ENCODE measurements at places on chromosomes 1 and 21.

- no peak for DNase-seq
Measured at GRCh38 chr1:180614730-180615129, 17.1 kb upstream of the XPR1 start.

- DNase-seq, result peak; percentile 32
Measured at GRCh38 chr1:92921031-92922023, 39.9 kb downstream of the DIPK1A start.

GRCh38 chr1:148379697-148380096 is 103.4 kb downstream of the PPIAL4G start:
- no peak for DNase-seq

- DNase-seq, result peak; percentile 76
Measured at GRCh38 chr1:84253891-84254290, 47.6 kb upstream of the SAMD13 start.

GRCh38 chr1:243501002-243501401 is 245.2 kb downstream of the SDCCAG8 start:
- peak; percentile 40 for DNase-seq

DNA sequence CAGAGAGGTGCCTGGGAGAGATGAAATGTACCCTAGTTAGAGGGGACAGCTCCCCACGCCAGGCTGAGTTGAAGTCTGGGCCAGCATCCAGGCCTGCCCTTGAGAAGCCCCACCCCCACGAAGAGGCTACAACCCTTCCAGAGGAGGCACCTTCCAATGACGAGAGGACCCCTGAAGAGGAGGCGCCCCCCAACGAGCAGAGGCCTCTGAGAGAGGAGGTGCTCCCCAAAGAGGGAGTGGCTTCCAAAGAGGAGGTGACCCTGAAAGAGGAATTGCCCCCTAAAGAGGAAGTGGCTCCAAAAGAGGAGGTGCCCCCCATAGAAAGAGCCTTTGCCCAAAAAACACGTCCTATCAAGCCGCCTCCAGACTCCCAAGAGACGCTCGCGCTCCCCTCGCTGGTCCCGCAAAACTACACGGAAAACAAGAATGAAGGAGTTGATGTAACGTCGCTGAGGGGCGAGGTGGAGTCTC is 3.1 kb downstream of the EVA1B start:
- DNase-seq, result no peak

GRCh38 chr1:206023695-206024094 is at the start of gene CTSE:
CTSE (minus strand) TSS chr1:206023895; CDS start chr1:206023791, 104 bp downstream.
- DNase-seq, result no peak

- no peak for DNase-seq
Measured at GRCh38 chr1:60703155-60703554, 379.2 kb upstream of the NFIA start.

GRCh38 chr1:198271467-198271866 is 114.7 kb downstream of the NEK7 start:
- no peak for DNase-seq

GRCh38 chr1:7285856-7286454 is 485.1 kb upstream of the VAMP3 start:
- no peak for DNase-seq

DNA sequence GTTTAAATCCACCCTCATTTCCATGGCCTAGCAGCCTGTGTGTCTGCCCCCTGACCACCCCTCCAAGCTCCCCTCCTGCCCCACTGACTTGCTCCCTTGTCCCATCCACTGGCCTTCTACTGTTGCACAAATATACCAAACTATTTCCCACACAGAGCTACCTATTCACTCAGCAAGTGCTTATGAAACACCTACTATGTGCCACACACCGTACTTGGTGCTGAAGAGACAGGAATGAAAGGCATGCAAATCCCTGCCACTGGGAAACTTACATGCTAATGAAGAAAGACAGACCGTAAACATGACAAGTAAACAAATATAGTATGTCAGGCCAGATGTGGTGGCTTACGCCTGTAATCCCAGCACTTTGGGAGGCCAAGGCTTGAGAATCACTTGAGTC is 49.9 kb upstream of the CAPZB start:
- no peak for DNase-seq

- DNase-seq, result no peak
Measured at GRCh38 chr1:94265906-94266305, 28.5 kb upstream of the ARHGAP29 start.

- no peak for DNase-seq
Measured at GRCh38 chr1:48563021-48563420, 91.0 kb upstream of the SPATA6 start.

- DNase-seq, result peak; percentile 19
Measured at GRCh38 chr1:206770531-206771337, at the start of gene IL19. IL19 (plus strand) TSS chr1:206770773; CDS start chr1:206836663, 65,890 bp downstream.

DNA sequence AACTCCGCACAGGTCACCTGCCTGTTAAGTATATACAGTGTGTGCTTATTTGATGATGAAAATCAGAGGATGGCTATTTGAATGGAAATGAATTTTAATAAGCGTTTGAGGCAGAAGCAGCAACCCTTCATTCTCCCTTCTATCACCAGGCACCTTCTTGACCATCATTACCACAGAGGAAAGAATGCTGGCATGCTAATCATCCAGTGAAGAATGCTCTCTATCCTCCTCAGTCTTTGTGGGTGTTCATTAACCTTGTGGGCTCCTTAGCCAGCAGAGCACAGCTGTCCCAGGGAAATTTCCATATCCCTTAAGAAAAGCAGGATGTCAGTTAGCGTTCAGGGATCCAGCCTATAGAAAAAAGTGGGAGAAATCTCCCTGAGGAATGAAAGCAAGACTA is 428.0 kb upstream of the CAMK1G start:
- no peak for DNase-seq

All from fibroblast of skin of scalp (primary cell).